ENCODE measurements at places on chromosomes 16 and 17.

DNA sequence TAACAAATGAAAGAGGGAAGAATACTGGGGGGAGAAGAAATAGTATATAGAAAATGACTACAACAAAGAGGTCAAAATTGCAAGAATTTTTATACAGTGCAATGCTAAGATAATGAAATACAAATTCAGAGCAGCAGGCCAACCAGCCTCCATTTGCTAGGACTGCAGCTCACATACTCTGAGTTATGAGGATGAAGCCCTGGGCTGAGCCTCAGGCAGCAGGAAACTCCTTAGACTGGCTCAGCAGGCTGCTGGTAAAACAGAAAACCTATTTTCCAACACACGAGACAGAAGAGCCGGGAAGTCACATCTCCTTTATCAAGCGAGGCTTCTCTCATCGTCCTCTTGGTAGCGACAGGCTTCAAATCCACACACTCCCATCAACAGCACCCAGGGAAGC is 296.5 kb downstream of the SLC39A11 start:
- no peak for DNase-seq

- no peak for DNase-seq
Observed at GRCh38 chr16:12323007-12323758, 346.6 kb downstream of the SNX29 start.

DNA sequence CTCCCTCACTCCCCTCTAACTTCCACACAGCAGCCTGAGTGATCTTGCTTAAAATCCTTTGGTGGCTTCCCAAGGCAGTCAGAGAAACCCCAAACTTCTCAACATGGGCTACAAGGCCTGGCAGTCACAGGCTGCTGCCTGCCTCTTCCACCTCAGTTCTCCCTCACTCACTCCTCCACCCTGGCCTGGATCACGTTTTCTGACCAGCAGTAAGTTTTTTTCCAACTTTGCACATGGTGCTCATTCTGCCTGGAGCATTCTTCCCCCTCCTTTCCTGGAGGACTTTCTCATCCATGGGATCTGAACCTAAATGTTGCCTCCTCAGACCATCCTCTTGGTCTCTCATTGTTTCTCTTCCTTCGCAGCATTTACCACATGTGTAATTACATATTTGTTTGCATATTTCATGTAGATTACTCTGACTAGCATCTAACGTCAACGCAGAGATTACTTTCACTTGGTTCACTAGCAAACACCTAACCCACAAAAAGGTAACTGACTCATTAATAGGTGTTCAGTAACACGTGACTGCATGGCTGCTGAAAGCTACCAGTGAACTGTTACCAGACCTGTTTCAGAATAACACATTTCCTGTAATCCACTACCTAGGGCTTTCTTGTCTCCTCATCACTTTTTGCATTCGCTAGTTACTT is 17.1 kb downstream of the GNA13 start:
- no peak for DNase-seq

GRCh38 chr17:48547808-48548522 is 3.1 kb upstream of the HOXB2 start:
- no peak for DNase-seq

- DNase-seq, result no peak
Observed at GRCh38 chr17:74567397-74567796, at the start of gene CD300H. CD300H (minus strand) TSS chr17:74567509.

GRCh38 chr16:13238182-13238581 is 336.8 kb downstream of the SHISA9 start:
- DNase-seq, result no peak

DNA sequence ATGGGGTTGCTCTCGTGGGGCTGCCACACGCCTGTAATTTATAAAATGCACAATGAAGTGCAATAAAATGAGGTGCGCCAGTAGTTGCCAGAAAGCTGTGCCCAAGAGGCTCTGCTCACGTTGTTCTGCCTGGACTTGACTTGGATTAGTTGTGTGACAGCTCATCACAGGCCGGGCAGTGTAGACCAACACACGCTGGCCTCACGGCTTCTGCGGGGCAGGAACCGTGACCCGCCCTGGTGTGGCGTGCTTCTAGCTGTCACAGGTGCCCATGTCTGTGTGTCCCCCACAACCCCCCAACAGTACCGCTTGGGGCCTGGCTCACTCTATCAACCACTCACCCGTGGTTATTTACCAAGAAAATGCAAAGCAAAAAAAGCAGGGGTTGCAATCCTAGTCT is 112.2 kb upstream of the ZNF750 start:
- DNase-seq, result no peak
